ENCODE measurements at places on chromosomes 1 and 21.

DNA sequence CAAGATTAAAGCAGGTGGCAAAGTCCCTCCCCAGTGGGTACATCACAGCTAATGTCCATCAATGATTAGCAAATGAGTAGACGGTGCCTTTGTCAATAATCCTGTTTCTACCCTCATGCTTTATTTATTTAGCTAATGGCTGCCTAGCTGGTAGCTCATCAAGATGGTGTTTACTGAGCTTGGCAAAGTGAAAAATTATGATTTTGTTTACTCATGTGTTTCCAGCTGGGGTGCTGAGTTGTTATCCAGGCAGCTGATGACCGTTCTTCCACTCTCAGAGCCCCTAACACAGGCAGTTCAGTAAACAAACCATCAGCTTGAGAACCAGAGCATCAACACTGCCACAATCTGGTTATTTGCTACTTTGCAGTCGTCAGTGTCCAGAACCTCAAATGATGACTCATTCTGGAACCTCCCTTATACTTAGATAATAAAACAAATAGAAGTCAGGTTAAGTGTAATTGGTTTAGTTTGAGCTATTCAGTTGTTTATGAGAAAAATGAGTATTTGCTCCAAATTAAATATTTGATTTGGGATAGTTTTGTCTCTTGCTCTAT lies 163.9 kb downstream of the ST6GALNAC5 start:
- no peak for DNase-seq

- DNase-seq, result no peak
Measured at GRCh38 chr1:90964444-90965035, 57.3 kb downstream of the ZNF644 start.

- no peak for DNase-seq
Measured at GRCh38 chr1:210627755-210628154, 299.1 kb downstream of the HHAT start.

GRCh38 chr21:33801424-33802405 lies 113.9 kb downstream of the ATP5PO start:
- no peak for DNase-seq

- peak; percentile 72 for DNase-seq
Measured at GRCh38 chr1:201399352-201400126, 415 bp upstream of the LAD1 start.

- no peak for DNase-seq
Measured at GRCh38 chr1:115492019-115492595, 149.7 kb upstream of the VANGL1 start.
